ENCODE measurements at places on chromosomes 16 and 17. TPM values are rescaled to one million over a fixed set of nuclear protein-coding genes. Genes with fewer than 3 reads are reported as not detected.

Gene KRT40
- total RNA-seq, result not detected

DNA sequence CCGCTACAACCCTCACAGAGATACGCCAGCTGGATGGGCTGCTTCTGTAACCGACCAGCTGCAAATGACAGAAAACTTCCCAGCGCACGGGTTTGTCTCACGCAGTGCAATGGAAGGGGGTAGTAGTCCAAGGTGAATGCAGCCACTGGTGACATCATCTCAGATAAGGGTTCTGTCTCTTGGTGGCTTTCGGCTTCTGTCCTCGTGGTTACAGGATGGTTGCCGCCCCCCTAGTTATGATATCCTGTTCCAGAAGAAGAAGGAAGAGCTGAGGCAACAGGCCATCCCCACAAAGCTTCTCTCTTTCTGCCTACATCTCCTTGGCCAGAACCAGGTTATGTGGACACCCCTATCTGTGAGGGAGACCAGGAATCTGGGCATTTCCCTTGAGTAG is 40.3 kb upstream of the BAHCC1 start:
- no peaks in the 10 kb centered on the region for H3K36me3 ChIP-seq
- DNase-seq, result no peak
- H3K4me1 ChIP-seq, result peaks cover 3% of the 10 kb centered on the region
- H3K27me3 ChIP-seq, result no peaks in the 10 kb centered on the region
- H3K27ac ChIP-seq, result no peak overlapping the region
- no peak overlapping the region for H3K4me3 ChIP-seq

DNA sequence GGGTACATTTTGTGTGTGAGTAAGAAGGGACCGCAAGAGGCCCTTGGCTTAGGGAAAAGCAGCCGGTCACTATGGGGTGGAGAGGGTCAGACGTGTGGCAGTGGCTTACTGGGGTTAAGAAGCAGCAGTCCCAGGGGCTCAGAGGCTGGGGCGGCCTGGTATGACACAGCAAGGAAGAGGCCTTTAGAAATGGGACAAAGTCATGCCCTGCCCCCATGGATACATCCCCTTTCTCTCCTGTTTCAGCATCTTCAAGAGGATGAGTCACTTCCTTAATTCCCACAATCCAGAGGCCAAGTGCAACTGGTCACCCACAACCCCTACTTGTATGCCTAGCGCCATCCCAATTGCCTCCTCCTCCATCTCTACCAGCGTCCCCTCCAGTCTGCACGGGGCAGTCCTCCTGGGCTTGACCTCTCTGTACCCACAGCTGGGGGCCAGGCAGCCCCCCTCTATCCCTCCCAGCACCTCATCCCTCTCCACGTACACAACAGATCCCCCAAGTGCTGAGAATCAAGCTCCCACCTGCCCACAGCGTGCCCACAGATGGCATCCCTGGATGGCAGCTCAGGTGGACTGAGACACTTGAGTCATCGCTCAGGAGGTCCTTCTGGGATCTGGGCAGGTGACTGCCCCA is 6.9 kb upstream of the EFTUD2 start:
- peaks cover 6% of the 10 kb centered on the region for H3K4me1 ChIP-seq
- no peaks in the 10 kb centered on the region for H3K36me3 ChIP-seq
- peaks cover 59% of the 10 kb centered on the region for H3K27me3 ChIP-seq
- no peak overlapping the region for H3K27ac ChIP-seq
- no peak overlapping the region for H3K4me3 ChIP-seq
- no peak for DNase-seq

- no peak overlapping the region for H3K27ac ChIP-seq
- DNase-seq, result no peak
- H3K36me3 ChIP-seq, result peaks cover 22% of the 10 kb centered on the region
These were observed 33.0 kb downstream of the HAPSTR1 start for GRCh38 chr16:9124444-9124843.

DNA sequence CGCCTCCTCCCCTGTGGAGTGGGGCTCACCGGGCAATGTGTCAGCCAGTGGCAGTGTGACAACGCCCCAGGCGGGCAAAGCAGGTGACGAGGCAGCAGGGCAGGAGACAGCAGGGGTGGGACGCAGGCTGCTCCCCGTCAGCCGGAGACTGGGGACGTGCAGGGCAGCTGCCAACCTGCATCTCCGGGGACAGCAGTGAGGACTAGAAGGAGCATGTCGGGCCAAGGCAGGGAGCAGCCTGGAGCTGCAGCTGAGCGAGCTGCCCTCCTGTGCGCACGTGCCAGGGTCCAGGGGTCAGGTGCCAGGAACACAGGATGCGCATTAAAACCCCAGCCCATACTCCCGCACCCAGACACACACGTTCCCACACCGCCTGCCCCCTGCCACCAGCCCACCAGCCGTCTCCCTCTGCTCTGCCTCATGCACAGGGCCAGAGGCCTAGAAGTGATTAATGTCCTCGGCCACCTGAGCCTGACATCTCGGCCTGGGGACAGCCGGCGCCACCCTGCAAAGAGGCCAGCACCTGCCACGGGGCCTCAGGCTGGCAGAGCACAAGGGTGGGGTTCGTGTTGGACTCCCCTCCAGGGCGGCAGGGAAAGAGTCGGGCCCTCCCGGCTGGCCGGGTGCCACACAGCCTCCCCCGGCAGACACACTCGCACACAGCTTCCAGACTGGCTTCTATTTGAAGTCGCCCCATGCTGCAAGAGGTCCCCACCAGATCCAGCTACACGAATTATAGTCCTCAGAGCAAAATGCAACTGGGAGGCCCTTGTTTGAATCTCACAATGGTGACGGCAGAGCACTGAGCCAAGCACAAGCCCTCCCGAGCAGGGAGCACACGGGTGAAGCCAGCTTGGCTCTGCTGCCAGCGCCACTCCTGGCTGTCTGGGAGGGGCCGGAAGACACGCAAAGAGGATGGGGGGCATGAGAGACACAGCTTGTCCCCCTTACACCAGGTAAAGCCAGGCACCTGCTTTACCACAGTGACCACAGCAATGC is 90.4 kb downstream of the RBFOX3 start:
- no peaks in the 10 kb centered on the region for H3K36me3 ChIP-seq
- DNase-seq, result no peak
- no peaks in the 10 kb centered on the region for H3K27me3 ChIP-seq
- H3K4me3 ChIP-seq, result no peak overlapping the region
- no peak overlapping the region for H3K27ac ChIP-seq

Data from T-cell (primary cell).